Activated naive CD8-positive, alpha-beta T cell treated with anti-CD3 and anti-CD28 coated beads for 36 hours (primary cell): ENCODE measurements at places on chromosomes 6 and 20.
A peak's percentile ranks its signal among the peaks of the same experiment; 100 is the strongest.

- DNase-seq: no peak
Measured at GRCh38 chr20:53419693-53420460, 173.8 kb downstream of the ZNF217 start.

- no peak for DNase-seq
Measured at GRCh38 chr20:10848810-10849370, 175.1 kb upstream of the JAG1 start.

- no peak for DNase-seq
Measured at GRCh38 chr20:36145877-36146707, 8.4 kb upstream of the EPB41L1 start.

GRCh38 chr6:18577491-18577890, 190.3 kb downstream of the RNF144B start:
- DNase-seq: no peak

GRCh38 chr6:143705569-143705968, 27.8 kb downstream of the PHACTR2 start:
- no peak for DNase-seq

- DNase-seq: no peak
Measured at GRCh38 chr6:19827247-19827646, 9.9 kb upstream of the ID4 start.

DNA sequence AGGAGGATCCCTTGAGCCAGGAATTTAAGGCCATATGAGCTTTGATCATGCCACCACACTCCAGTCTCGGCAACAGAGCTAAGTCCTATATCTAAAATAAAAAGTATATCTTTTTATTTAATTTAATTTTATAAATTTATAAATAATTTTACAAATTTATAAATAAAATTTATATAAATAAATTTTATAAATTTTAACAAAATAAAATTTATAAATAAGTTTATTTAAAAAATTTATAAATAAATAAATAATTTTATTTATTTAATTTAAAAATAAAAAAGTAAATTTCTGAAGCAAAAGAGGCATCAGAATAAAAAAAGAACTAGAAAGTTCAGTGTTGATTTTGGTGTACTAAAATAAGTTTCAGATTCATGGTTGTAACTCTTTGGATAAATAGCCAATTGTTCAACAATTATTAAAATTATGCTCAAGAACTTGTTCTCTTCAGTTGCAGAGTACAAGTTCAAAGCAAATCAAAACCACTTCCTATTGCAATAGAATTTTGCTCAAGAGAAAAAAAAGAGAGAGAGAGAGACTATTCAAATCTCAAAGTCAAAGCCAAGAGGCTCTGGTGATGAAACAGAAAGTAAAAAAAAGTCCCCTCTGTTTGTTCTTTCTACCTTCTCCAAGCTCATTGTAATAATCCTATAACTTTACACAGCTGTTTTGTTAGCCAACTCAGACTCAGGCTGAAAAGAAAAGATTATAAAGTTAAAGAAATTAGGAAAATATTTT, 547.5 kb upstream of the ADGRB3 start:
- no peak for DNase-seq

GRCh38 chr6:132910759-132911158, 96.4 kb downstream of the RPS12 start:
- no peak for DNase-seq

DNA sequence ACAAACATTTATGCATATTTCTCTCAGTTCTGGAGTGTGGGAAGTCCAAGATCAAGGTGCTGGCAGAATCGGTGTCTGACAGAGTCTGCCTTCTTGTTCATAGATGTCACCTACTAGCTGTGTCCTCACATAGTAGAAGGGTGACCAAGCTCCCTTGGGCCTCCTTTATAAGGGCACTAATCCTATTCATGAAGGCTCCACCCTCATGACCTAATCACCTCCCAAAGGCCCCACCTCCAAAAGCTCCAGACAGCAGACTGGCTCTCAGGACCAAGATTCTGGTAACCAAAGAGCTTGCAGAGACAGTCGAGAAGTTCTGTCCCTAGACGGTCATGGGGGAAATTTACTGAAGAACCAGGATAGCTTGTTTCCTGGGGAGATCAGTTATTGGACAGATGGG, 139.1 kb downstream of the COL9A1 start:
- no peak for DNase-seq

DNA sequence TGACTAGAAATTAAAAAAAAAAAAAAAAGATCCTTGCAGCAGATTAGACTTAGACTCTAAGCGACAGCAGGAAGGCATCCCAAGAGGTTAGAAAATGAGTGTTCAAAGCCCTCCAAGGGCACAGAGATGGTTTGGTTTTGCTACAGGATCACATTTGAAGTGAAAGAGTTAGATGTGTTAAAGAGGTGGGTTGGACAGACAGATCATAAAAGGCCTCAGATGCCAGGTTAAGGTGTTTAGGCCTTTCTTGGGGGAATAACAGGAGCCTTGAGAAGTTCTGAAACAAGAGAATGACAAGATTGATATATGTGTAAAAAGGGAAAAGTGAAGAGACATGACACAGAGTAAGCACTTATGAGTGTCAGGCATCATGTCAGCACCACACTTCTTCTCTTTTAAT, 107.5 kb downstream of the FYN start:
- no peak for DNase-seq

DNA sequence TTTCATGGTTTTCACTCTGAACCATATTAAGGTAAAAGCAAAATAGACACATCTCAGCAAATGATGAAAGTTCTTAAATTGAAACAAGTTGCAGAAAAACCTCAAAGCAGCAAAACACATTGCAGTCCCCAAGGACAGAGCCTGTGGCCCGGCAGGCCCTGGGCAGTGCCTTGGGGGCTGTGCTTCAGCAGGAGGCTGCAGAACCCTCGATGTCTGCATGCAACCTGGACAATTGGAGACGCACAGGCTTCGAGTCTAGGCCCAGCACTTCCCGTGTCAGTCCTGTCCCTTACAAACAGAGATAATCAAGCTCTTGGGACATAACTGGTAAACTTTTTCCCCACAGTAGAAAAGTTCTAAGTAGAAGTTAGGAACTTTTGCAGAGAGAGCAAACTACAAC, 9.2 kb downstream of the PYGB start:
- no peak for DNase-seq

GRCh38 chr6:28167926-28168325, 26.2 kb downstream of the ZKSCAN8 start:
- no peak for DNase-seq

GRCh38 chr20:34850969-34851368, 21.7 kb downstream of the GGT7 start:
- no peak for DNase-seq

- DNase-seq: no peak
Measured at GRCh38 chr20:43943725-43944124, 29.1 kb downstream of the TOX2 start.

GRCh38 chr6:160337301-160337700, 10.9 kb upstream of the SLC22A3 start:
- DNase-seq: no peak

DNA sequence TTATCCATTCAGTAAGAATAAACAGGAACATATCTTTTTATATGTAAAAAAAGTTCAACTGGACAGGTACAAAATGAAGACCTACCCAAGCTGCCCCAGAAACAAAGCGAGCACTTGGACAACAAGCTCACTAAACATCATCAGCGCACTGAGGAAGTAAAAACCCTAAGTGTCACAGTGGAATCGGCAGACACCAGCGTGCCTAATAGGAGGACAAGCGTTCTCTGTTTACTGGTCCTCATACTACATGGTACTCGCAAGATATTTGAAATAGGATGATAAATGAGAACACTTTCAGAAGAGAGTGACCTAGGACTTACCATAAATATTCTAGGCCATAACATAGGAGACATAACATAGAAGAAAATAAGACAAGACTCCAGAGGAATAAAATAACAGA, 18.2 kb downstream of the MAP7 start:
- no peak for DNase-seq

DNA sequence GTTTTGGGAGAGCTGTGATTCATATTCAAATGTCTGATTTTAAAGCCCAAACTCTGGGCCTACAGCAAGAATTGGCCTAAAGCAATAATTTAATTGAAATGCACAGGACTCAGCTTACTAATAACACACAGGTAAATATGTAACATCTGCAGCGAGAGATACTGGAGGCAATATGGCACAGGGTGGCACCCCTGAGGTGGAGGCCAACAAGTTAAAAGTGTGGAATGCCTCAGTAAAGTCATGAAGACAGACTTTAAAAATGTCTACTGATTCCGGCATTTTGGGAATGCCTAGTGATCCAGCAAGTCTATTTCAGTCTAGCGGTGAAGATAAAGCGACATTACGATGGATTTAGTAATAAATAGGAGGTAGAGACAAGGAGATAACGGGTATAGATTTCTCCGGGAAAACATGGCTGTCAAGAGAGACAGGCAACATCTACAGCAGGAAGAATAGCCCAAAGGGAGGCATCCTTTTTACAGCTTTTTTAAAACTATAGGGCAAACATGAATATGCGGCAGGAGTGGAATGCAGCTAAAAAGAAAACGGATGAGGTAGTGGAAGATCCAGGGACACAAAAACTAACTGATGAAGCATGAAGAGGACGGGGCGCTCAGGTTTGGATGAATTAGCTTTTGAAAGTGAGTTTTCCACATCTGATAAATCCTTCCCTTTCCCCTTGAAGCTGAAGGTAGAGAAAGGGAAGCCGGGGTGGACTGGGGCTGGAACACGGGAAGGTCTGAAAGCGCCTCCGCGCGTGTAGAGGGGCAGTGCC, 1.2 kb downstream of the NANP start:
- DNase-seq: no peak

DNA sequence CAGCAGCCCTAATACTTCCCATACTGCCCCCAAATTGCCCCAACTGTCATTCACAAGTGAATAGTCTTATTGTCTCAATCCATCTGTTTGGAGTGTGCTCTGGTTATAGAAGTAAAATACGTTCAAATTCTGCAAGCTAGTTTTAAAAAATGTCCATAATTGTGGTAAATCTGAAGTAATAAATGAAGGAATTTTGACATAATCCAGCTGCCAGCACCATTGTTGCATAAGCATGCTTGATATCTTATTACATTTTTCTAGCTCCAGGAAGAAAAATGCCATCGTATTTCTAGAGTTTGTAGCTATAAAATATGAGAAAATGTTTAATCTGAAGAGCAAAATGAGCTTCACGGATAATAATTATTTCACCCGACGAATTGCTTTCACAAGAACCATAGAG, 664.7 kb downstream of the RFPL4B start:
- no peak for DNase-seq

GRCh38 chr6:37696220-37696840, 1.4 kb downstream of the MDGA1 start:
- DNase-seq: peak; percentile 40

GRCh38 chr20:19555726-19556125, 202.3 kb upstream of the RIN2 start:
- no peak for DNase-seq

- DNase-seq: no peak
Measured at GRCh38 chr6:12473494-12473893, 183.3 kb downstream of the EDN1 start.

GRCh38 chr6:25192590-25193459, 86.3 kb upstream of the CARMIL1 start:
- no peak for DNase-seq

GRCh38 chr6:111615916-111616612, 10.4 kb upstream of the TRAF3IP2 start:
- no peak for DNase-seq

- no peak for DNase-seq
Measured at GRCh38 chr6:161356167-161356854, 82.5 kb upstream of the AGPAT4 start.

- DNase-seq: peak; percentile 47
Measured at GRCh38 chr6:34986845-34987246, 97.8 kb downstream of the ANKS1A start.

DNA sequence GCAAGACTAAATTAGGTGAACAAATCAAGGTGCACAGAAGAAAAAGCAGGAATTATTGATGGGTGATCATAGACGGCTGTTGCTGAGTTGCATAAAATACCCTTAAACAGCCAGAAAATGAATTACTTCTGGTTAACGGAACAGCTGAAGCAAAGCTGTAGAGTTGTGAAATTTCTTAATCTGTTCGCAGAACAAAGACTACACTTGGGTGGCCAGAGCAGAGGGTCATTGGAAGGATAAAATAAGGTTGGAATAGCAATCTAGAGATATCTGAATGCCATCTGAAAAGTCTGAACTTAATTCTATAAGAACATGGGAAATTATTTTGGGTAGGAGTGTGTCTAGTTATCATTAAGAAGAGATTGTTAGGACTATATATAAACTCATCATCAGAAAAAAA, 339.1 kb upstream of the RSPO3 start:
- DNase-seq: no peak

DNA sequence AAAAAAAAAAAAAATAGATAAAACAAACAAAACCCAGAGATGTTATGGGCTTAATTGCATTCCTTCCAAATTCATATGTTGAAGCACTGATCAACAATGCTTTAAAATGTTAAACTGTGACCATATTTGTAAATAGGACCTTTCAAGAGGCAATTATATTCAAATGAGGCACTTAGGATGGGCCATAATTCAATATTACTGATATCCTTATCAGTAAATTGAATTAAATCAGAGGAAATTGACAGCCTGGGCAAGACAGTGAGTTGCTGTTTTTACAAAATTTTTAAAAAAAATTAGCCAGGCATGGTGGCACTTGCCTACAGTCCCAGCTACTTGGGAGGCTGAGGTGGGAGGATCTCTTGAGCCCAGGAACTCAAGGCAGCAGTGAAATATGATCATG, 364.1 kb downstream of the GJA1 start:
- DNase-seq: no peak

GRCh38 chr6:44053760-44054556, 73.3 kb downstream of the MRPL14 start:
- DNase-seq: no peak

DNA sequence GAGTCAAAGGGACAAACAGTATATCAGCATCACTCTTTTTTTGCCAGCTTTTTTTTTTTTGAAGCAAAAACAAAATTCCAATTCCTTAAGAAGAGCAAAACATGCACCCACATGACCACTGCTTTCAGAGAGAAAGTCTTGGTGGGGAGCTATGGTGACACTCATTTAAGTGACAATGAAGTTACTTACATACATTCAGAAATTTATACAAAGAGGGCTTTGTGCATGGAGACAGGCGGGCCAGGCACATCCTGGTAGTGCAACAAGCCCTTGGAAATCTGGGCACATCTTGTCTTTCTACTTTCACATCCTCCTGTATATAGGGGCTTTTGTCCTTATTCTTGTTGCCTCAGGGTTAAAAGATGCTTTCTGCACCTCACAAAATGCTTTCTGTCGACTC, 55.9 kb downstream of the IL22RA2 start:
- no peak for DNase-seq

- DNase-seq: no peak
Measured at GRCh38 chr6:20658516-20658915, 124.3 kb downstream of the CDKAL1 start.
